ENCODE measurements at places on chromosomes 13 and 19. TPM values are rescaled to one million over a fixed set of nuclear protein-coding genes. Genes with fewer than 3 reads are reported as not detected.

DNA sequence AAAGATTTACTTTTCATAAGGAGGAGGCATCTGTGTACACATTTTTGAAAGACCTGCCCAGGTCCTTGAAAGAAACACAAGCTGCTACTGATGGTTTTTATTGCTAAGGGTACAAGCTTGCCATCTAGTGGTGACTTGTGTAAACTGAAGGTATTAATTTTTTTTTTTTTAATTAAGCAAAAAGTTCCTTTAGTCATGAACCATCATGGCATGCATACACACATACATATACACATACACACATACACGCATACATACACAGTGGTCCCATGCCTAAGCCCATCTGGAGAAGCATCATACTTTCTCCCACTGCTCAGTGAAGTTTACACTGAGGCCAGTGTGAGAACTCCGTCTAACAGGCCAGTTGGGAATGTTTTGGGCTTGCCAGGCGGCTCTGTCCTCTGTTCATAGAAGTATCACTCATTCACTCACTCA lies 312.5 kb downstream of the DCLK1 start:
- H3K27me3 ChIP-seq, result peaks cover 3% of the 10 kb centered on the region
- H3K27ac ChIP-seq, result no peak overlapping the region
- H3K4me3 ChIP-seq, result no peak overlapping the region
- no peaks in the 10 kb centered on the region for H3K36me3 ChIP-seq
- no peak for DNase-seq

GRCh38 chr19:37999309-38000213 lies 92.6 kb downstream of the SIPA1L3 start:
- H3K4me1 ChIP-seq, result no peaks in the 10 kb centered on the region
- no peak overlapping the region for H3K27ac ChIP-seq
- no peaks in the 10 kb centered on the region for H3K27me3 ChIP-seq

- no peak for DNase-seq
- no peaks in the 10 kb centered on the region for H3K27me3 ChIP-seq
- no peak overlapping the region for H3K27ac ChIP-seq
Observed at GRCh38 chr19:47882890-47883289, 3.2 kb downstream of the SULT2A1 start.

Gene DHPS
- 53.9 TPM for total RNA-seq

DNA sequence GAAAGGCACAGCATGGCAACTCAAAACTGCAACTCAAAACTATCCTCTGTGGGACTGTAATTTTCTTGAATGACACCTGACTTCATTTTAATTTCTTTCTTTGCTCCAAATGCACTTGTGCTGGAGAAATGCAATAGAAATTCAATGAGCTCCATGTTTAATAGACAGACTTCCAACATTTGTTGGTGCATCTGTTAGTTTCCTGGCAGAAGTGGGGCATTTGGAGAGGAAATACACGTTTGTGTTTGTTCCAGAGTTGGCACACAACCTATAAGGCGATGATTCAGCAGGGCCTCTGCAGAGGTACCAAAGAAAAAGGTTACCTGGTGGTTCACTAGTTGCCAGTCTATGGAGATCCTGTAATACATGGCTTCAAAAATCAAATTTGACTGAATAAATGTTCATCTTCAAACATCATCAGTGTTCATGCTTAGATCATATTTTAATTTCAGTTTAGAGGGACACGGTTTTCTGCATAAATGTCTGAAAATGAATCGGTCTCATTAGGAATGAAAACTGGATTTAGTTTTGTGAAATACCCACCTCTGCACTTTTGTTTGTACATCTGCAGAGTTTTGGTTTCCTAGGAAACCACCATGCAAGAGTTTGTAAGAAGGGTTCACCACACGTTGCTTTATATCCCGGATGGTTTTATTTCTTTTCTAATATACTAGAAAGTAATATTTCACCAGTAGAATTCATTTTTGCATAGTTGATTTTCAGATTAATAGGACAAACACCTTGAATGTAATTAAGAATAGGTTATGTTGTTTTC lies 21.8 kb upstream of the OBI1 start:
- H3K4me1 ChIP-seq, result no peaks in the 10 kb centered on the region
- H3K27me3 ChIP-seq, result no peaks in the 10 kb centered on the region
- DNase-seq, result no peak
- H3K27ac ChIP-seq, result no peak overlapping the region
- H3K36me3 ChIP-seq, result no peaks in the 10 kb centered on the region
- H3K4me3 ChIP-seq, result no peak overlapping the region

Gene ACP7
- total RNA-seq, result 0.05 TPM

- no peaks in the 10 kb centered on the region for H3K27me3 ChIP-seq
- H3K27ac ChIP-seq, result no peak overlapping the region
- no peak overlapping the region for H3K4me3 ChIP-seq
- no peaks in the 10 kb centered on the region for H3K36me3 ChIP-seq
- no peak for DNase-seq
- peaks cover 8% of the 10 kb centered on the region for H3K4me1 ChIP-seq
Observed at GRCh38 chr13:74201530-74201929, 67.3 kb upstream of the KLF12 start.

GRCh38 chr19:14519860-14520407 lies 1.7 kb upstream of the DNAJB1 start:
- H3K36me3 ChIP-seq, result peaks cover 8% of the 10 kb centered on the region
- no peak for DNase-seq
- H3K27me3 ChIP-seq, result no peaks in the 10 kb centered on the region
- H3K4me3 ChIP-seq, result no peak overlapping the region

Gene ELSPBP1
- not detected for total RNA-seq

Gene LACC1
- total RNA-seq, result 2.6 TPM

DNA sequence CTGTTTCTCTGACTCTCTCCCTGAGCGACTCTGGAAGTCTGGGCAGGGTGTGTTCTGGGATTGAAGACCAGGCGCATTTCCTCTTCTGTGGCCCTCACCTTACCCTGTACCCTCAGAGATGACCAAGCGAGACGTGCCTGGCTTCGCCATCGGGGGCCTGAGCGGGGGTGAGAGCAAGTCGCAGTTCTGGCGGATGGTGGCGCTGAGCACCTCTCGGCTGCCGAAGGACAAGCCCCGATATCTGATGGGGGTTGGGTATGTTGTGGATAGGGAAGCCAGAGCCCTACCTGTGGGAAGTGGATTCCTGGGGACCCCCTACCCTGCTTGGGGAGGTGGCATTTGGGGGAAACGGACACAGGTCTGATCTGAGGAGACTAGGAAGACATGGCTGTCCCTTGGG lies 5.8 kb upstream of the DNM2 start:
- H3K4me1 ChIP-seq, result peaks cover 1% of the 10 kb centered on the region
- H3K27me3 ChIP-seq, result no peaks in the 10 kb centered on the region
- DNase-seq, result no peak
- H3K36me3 ChIP-seq, result no peaks in the 10 kb centered on the region
- no peak overlapping the region for H3K4me3 ChIP-seq

DNA sequence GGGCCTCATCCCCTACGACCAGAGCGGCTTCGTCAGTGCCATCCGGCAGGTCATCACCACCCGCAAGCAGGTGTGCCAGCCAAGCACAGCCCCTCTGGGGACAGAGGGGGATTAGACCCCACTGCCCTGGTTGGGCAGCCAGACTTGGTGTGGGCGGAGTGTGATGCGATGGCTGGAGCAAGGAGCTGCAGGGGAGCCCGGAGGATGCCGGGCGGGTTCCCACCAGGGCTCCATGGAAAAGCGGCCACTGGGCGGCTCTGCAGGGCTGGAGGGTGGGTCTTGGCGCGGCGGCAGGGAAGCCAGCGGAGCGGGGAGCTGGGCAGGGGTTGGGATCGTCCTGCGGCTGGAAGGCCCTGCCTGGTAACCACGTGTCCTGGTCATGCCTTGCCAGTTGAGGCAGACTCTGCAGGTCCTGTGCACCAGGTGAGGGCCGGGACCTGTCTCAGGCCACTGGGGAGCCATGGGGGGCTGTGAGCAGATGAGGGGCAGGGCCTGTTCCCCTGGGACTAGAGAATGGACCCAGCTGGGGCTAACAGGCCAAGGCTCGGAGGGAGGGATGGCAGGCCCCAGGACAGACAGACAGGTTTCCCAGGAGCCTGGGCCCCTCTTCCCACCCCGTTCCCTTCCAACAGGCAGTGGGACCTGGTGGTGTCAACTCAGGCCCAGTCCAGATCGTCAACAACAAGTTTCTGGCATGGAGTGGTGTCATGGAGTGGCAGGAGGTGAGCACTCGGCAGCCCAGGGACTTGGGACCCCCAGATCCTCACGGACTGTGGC lies 6.3 kb downstream of the PTOV1 start:
- H3K36me3 ChIP-seq, result peaks cover 49% of the 10 kb centered on the region
- H3K4me1 ChIP-seq, result peaks cover 1% of the 10 kb centered on the region
- DNase-seq, result no peak

Gene S1PR2
- total RNA-seq, result 2.6 TPM

Gene SLC7A9
- total RNA-seq, result 16.3 TPM

GRCh38 chr13:51784097-51784496 lies 19.9 kb downstream of the DHRS12 start:
- H3K4me3 ChIP-seq, result no peak overlapping the region
- H3K27me3 ChIP-seq, result no peaks in the 10 kb centered on the region
- no peaks in the 10 kb centered on the region for H3K4me1 ChIP-seq
- no peak overlapping the region for H3K27ac ChIP-seq
- DNase-seq, result no peak

- no peaks in the 10 kb centered on the region for H3K27me3 ChIP-seq
- no peak for DNase-seq
- no peaks in the 10 kb centered on the region for H3K36me3 ChIP-seq
- peak overlapping the region; percentile 61 for H3K4me3 ChIP-seq
- peak overlapping the region; percentile 31 for H3K27ac ChIP-seq
- H3K4me1 ChIP-seq, result peaks cover 34% of the 10 kb centered on the region
Observed at GRCh38 chr19:41354343-41354953, 726 bp upstream of the TGFB1 start.

DNA sequence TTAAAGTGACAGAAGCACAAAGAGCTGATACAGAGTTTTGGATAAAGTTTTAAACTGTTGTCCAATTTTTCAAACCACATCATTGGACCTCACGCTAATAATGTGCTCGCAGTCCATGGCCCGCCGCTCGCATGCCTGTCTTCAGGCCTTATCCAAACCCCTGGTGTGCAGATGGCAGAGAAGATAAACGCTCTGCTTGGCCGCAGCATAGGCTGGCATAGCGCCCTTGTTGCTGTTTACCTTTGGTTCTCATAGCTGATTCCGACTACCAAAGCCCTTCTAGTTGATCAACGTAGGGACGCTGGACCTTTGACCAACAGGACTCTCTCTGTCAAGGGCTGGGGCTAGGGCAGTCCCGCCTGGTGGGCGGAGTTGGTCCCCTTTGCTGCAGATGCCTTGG lies 23.5 kb upstream of the QTRT1 start:
- DNase-seq, result peak; percentile 80
- H3K27ac ChIP-seq, result no peak overlapping the region
- peaks cover 68% of the 10 kb centered on the region for H3K36me3 ChIP-seq
- H3K4me1 ChIP-seq, result peaks cover 24% of the 10 kb centered on the region
- H3K27me3 ChIP-seq, result no peaks in the 10 kb centered on the region

Gene KLK2
- total RNA-seq, result not detected

DNA sequence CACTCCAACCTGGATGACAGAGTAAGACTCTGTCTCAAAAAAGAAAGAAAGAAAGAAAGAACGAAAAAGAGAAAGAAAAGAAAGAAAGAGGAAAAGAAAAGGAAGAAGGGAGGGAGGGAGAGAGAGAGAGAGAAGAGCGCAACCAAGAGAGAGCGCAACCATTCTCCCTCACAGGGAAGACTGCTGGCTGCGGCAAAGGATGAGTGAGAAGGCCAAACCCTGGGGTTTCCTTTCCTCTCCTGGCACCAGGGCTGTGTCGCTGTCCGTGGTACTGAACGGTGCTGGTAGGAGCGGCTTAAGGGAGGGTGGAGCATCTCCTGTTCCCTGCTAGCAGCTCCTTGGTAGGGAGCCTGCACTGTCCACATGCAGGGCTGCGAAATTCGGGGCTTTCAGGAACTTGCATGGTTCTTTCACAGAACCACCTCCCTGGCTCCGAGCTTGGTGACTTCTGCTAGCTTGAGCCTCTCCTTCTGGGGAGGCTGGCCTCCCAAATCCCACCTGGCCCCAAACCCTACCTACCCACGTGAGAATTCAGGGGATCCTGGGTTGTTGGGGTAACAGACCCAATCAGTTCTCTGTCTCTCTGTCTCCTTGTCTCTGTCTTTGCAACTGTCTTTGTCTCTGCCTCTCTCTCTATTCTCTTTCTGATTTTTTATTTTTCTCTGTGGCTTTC lies 51.1 kb upstream of the ZNRF4 start:
- H3K4me3 ChIP-seq, result no peak overlapping the region
- H3K4me1 ChIP-seq, result no peaks in the 10 kb centered on the region
- H3K27me3 ChIP-seq, result no peaks in the 10 kb centered on the region
- H3K36me3 ChIP-seq, result no peaks in the 10 kb centered on the region
- peak; percentile 78 for DNase-seq
- no peak overlapping the region for H3K27ac ChIP-seq

DNA sequence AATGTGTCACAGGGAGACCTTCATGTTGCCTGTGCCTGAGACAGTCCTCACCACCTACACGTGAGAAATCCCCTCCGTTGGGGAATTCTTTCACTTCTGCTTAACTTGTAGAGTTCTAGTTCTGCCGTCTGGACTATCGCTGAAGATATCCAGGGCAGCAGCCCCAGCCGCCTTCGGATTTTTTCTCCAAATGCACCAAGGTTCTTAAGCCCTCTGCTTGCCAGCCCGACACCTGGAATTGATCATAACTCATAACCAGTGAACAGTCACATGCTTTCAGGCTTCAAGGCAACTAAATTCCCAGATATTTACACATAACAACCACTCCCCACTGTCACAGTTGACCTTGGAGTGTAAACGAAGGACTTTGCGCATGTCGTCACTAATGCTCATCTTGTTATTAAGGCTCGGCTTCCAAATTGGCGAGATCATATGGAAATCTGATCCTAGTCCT lies 114.4 kb downstream of the RAB20 start:
- H3K27ac ChIP-seq, result no peak overlapping the region
- no peak overlapping the region for H3K4me3 ChIP-seq
- H3K36me3 ChIP-seq, result no peaks in the 10 kb centered on the region
- no peaks in the 10 kb centered on the region for H3K4me1 ChIP-seq
- H3K27me3 ChIP-seq, result no peaks in the 10 kb centered on the region

DNA sequence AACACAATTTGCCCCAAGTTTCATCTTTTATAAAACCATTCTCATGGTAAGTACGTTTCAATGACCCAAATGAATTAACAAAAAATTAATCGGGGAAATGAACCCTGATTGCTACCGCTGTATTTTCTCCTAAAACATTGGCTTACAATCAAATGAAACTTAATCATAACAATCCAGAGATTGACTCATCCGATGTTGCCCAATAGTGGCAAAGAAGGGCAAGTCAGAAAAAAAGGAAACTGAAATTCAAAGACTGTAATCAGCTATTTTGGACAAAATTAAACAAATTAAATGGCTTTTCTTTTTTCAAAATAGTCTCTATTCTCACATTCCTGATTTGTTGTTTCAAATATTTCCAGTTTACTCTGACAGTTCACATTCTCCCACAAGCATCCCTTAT lies 3.9 kb upstream of the ACOD1 start:
- H3K4me1 ChIP-seq, result no peaks in the 10 kb centered on the region
- H3K27me3 ChIP-seq, result no peaks in the 10 kb centered on the region
- H3K4me3 ChIP-seq, result no peak overlapping the region
- no peaks in the 10 kb centered on the region for H3K36me3 ChIP-seq
- H3K27ac ChIP-seq, result no peak overlapping the region
- DNase-seq, result no peak

GRCh38 chr19:42301646-42302203 lies at the start of gene PRR19:
PRR19 (plus strand) TSS chr19:42302132; CDS start chr19:42309585, 7,453 bp downstream.
- H3K4me3 ChIP-seq, result peak within 1 kb of the TSS; percentile 61
- peak; percentile 68 for DNase-seq
- no peaks in the 10 kb centered on the region for H3K27me3 ChIP-seq
- peaks cover 2% of the 10 kb centered on the region for H3K4me1 ChIP-seq

Data from liver (tissue), 10 donors.